ENCODE measurements at places on chromosomes 2 and 18. TPM values are rescaled to one million over a fixed set of nuclear protein-coding genes. Genes with fewer than 3 reads are reported as not detected.

The UGT1A10 gene
- not detected for total RNA-seq

The MCFD2 gene
- 51.0 TPM for total RNA-seq

The CDH2 gene
- 0.16 TPM for total RNA-seq

DNA sequence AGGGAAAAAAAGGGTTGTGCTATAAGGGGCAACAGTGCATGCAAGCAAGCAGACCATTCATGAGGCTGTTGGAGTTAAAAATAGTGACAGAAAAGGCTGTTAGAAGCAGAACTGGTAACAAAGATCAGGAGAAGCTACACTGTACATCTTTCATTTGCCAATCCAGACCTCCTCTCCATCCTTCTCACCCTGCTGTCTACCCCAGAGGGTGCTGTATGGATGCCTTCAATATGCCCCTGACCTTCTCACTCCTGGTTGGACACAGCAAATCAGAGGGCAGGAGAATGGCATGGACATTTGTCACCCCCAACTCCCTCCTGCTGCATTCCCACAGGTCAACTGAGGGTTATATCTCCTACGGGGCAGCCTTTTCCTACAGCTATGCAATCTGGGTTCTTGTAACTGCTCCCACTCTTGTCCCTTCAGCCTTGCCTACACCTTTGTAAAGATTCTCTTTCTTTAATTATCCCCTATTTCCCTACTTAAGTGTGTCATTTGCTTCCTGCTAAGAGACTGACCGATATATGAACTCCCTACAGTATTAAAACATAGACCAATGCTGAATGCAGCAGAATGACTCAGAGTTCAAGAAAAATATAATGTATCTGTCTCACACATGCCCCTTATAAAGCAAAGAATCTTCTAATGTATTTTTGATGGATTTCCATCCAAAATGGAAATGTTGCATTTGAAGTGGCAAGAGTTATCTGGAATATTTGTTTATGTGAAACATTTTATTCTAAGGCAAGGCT is 169.2 kb upstream of the NCKAP5 start:
- no peak for DNase-seq

DNA sequence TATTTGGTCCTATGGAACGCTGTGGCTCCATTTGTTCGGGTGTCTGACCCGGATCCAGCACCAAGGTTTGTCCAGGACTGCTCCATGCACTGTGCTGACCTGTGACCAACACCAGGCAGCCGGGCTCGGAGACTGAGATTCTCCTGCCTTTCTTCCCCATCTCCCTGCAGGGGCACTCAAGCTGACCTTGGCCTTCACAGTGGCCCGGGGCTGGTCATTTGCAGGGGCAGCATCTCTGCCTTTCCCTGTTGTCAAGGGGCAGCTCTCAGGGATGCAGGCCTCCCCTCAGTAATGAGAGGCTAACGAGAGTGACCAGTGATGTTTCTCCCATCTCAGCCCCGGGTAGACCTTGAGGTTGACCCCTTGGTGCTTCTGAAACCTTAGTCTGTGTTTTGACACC is 27.5 kb downstream of the MOCOS start:
- DNase-seq = no peak

DNA sequence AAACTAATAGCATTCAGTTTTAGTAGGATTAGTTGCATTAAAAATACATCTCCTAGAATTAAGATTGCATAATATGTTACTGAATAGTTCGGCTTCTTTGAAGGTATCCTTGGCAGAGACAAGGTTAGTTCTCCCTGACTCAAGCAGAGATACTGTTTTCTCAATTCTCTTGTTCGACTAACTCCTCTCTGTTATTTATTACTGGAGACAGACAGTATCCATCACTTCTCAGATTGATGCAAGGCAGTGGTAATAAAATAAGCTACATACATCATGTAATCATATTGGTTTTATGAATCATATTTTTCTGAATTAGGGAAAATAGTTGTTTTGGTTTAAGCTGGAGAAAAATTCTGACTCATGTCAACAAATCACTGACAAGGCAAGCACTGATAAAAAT is 134.8 kb downstream of the SLC8A1 start:
- DNase-seq = no peak

DNA sequence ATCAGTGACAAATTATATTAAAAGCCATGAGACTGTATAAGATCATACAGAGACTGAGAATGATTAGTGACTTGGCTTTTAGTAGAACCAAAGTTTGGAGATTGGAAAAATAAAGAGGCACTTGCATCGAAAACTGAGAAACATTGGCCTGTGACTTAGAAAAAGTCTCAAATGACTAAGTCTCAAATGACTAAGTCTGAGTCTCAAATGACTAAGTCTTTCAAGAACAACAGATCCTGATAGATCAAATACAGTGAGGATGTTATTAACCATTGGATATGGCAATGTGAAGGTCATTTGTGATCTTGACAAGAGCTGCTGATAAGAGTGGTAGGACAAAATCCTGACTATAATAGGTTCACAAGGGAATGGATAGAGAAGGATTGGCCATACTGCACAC is 135.5 kb upstream of the FANCL start:
- no peak for DNase-seq

GRCh38 chr2:10217489-10218435 is 84.9 kb upstream of the HPCAL1 start:
- DNase-seq = no peak

DNA sequence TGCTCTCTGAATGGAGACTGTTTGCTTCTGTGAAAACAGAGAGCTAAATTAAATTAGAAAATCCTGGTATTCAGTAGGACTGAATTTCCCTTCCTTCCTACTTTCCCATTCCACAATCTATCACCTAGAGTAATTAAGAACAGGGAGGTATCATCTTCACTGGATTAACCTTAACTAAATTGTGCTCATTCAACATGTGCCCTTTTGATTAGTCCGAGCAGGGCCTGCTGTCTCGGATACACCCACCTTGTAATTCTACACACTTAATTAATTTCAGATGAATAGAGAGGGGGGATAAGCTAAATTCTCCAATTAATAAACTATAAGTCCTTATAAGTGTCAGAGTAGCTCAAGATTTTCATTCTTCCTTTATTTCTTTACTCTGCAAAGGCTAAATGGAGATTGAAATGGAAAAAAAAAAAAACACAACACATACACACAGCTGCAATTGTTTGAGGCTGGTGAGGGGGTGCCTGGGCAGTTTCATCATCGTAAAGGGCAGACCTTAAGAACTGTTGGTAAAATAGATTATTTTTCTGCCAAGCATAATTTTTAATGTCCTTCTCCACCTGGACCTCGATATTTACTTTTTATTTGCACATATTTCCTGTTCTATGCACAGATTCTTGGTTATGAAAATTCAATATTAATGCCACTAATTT is 157.1 kb upstream of the SIX2 start:
- no peak for DNase-seq

- no peak for DNase-seq
These were observed 123.2 kb downstream of the KCTD1 start for GRCh38 chr18:26425148-26425531.

- DNase-seq = no peak
These were observed 213.3 kb downstream of the MYCN start for GRCh38 chr2:16153754-16154035.

GRCh38 chr18:11136241-11136640 is 13.1 kb downstream of the PIEZO2 start:
- DNase-seq = no peak

GRCh38 chr18:74519320-74520095 is 14.8 kb upstream of the CNDP1 start:
- DNase-seq = no peak

DNA sequence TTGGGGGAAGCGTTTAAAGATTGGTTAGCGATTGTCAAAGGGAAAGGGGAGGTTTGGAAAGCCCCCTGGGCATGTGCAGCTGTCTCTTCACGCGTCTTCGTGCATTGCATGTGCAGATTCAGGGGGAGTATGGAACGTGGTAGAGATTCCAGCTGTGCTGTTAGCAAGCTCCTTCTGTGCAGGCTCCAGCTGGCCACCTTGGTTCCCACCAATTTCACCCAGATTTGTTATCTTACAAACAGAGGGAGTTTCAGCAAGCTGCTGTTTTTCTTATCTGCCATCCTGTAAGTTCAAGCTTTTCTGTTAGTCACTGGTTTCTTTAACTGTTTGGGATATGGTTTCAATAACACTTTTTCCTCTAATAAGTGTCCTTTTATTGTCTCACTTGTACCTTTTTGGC is 30.4 kb downstream of the FARP2 start:
- no peak for DNase-seq

DNA sequence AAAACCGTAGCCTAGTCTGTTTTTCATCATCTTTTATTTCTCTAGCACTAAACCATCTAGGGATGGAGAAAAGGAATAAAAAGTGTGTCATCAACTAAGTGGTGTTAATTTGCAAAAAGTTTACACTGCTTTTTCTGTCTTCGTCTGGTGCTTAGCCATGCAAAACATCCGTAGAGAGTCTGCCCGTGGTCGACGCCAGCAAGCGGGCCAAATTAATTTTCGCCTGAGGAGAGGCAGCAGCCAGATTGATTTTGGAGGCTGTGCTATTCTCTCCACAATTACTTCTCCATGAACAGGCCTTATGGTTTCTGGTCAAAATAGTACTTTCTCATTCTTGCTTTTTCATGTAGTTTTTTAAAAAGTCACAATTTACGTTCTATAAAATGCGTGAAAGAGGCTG is 46.3 kb downstream of the TNFRSF11A start:
- DNase-seq = no peak
